ENCODE measurements at places on chromosomes 7 and 10.

- DNase-seq, result no peak
Observed at GRCh38 chr10:75646218-75646915, 214.9 kb downstream of the LRMDA start.

DNA sequence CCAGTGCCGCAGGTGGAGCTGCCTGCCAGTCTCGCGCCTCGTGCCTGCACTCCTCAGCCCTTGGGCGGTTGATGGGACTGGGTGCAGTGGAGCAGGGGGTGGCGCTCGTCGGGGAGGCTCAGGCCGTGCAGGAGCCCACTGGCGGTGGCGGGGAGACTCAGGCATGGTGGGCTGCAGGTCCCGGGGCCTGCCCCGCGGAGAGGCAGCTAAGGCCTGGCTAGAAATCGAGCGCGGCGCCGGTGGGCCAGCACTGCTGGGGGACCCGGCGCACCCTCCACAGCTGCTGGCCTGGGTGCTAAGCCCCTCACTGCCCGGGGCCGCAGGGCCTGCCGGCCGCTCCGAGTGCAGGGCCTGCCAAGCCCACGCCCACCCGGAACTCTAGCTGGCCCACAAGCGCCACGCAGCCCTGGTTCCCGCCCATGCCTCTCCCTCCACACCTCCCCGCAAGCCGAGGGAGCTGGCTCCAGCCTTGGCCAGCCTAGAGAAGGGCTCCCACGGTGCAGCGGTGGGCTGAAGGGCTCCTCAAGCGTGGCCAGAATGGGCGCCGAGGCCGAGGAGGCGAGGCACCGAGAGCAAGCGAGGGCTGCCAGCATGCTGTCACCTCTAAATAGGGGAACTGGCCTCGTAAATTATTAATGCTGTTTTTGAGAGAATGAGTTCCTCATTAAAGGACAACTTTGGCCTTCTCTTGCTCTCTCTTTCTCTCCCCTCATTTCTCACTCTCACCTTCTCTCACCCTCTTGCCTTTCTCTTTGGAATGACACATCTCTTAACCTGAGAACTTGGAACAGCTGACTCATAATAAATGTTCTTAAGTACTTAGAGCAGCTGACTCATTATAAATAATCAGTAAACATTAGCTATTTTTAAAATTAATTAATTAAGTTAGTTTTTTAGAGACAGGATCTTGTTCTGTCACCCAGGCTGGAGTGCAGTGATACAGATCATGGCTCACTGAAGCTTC lies 4.9 kb downstream of the ACADSB start:
- no peak for DNase-seq

GRCh38 chr10:30742471-30742870 lies 112.9 kb upstream of the LYZL2 start:
- no peak for DNase-seq

DNA sequence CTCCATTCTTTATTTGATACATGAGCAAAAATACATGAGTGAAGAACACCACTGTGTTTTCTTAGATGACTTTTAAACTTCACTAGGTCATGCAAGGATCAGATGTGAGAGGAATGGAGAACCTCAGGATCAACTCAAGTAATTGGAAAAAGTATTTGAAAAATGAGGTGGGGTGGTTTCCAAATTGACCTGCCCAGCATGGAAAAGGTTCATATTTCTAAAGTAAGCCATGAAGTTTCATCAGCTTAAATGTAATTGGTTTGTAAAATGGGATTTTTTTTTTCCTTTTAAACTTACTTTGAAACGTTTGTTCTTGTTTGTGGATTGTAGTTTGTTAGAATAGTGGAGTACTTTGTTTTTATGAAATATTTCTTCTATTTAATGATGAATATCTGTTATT lies 134.8 kb downstream of the MLLT10 start:
- DNase-seq, result no peak

- peak; percentile 55 for DNase-seq
Observed at GRCh38 chr10:102117391-102118159, 2.6 kb downstream of the LDB1 start.
